ENCODE measurements at places on chromosomes 7 and 10.
A peak's percentile ranks its signal among the peaks of the same experiment; 100 is the strongest.

- no peak for DNase-seq
Observed at GRCh38 chr10:88095223-88095721, 231.8 kb downstream of the PTEN start.

DNA sequence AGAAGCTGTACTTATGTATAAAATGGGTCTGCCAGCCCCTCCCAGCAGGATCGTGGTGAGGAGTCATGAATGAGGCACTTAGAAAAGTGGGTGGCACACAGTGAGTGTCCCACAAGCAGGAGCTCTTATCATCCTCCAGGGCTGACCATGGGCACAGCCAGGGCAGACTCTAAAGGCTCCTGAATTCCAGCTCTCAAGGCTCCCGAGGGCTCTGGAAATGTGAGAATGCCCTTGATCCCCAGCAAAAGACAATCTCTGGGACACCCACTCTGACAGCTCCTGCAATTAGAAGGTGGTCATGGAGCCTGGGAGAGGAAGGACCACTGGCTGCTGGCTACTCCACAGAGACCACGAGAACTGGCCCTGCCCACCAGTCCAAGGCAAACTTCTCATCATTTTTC, 1.6 kb downstream of the VSTM4 start:
- DNase-seq = no peak

GRCh38 chr7:142776206-142776844, 5.6 kb downstream of the PRSS2 start:
- DNase-seq = no peak

- DNase-seq = no peak
Observed at GRCh38 chr7:102093599-102094315, 192.9 kb upstream of the SH2B2 start.

DNA sequence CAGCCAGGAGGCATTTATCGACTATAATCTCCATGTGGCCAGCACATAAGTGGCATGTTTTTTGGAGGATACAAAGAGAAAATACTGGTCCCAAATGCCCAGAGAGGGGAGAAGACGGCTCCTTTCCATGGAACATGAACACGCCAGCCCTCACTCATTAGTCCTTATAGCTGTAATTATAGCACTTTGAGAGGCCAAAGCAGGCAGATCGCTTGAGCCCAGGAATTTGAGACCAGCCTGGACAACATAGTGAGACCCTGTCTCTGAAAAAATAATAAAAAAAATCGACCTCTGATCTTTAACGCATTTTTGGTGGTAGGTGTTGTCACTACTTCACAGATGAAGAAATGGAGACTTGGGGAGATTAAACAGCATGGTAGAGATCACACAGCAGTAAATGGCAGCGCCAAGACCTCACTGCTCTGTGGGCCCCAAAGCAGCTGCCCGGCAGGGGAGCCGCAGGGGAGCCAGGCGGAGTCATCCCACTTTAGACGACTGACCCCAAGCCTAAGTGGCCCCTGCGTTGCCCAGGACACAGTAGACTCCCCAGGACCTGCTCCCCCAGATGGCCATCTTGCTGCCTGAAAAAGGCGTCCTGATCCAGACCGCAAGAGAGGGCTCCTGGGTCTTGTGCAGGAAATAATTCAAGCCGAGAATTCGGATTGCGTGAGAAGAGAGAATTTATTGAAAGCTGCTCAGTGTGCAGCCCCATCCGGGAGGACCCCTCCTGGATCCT, 21.2 kb upstream of the PRKAG2 start:
- DNase-seq = no peak

DNA sequence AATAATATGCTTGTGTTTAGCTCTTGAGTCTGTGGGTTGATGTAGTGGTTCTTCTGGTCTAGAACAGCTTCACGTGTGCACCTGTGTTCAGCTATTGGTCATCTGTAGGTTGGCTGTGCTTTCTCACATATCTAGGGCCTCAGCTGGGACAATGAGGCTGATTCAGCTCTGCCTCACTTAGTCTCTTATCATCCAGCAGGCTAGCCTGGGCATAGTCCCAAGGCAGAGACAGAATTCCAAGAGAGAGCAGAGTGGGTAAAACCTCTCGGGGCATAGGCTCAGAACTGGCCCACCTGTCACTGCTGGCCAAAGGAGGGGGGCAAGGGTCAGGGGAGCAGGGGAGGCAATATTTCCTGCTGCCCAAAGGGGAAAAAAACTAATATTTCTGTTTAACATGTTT, 32.0 kb upstream of the MXI1 start:
- DNase-seq = no peak

GRCh38 chr7:134708692-134709091, 62.0 kb downstream of the BPGM start:
- DNase-seq = no peak

DNA sequence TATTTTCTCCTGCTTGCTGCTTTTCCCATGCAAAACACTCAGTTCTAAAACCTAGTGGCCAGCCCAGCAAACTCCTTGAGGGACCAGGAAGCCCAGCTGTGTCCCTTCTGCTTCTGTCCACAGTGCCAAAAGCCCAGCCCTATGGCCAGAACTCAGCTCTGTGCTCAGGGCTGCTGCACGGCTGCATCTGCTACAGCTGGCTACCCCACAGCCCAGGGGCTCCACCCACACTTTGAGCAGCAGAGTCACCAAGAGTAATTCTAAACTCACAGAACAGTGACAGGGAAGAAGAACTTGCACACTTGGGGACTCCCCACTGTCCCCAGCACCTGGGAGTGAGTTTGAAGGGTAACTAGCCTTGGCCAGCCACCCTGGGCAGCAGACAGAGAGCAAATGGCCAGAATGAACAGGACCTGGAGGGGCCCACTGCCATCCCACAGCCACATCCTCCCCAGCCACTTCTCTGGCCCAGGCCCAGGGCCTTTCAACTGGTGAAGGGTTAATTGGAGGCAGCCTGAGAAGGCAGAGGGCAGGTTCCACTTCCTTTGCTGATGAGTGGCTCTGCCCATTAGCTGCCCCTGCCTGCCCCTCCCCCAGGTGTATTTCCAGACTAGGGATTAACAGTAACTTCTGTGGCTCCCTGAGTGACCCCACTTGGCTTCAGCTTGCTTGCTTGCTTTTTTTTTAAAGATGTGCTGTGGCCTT, 28.1 kb upstream of the TRIM8 start:
- DNase-seq = peak; percentile 12

GRCh38 chr7:132463922-132464321, 112.3 kb downstream of the PLXNA4 start:
- no peak for DNase-seq

Data from posterior cingulate gyrus (tissue), 11 donors.